ENCODE measurements at places on chromosomes 6 and 20.

DNA sequence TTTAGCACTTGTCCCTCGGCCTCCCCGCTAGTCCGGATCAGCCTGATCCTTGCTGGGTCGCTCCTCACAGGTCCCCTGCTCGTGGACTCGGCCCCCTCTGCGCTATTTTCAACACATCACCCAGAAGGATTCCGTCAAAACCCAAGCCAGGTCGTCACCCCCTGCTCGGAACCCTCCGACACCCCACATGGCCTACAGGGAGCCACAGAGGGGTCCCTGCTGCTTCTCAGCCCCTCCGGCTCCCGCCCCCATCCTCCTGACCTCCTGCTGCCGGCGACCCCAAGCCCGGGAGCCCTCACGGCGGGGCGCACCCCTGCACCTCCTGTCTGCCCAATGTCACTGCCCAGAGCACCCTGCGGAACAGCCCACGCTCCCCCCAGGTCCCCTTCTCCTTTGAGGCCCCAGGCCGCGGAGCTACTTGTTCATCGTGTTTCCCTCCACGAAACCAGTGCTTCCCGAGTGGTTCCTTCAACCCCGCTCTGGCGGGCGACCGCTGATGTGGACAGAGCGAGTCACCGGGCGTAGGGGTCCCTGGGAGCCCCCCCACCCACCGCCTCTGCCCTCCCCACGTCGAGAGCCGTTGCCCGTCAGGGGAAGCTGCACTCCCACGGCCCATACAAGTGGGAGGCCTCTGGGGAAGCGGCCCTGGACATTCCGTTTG is 638 bp upstream of the MYL9 start:
- no peak for DNase-seq

GRCh38 chr6:127582777-127583462 is 5.9 kb downstream of the C6orf58 start:
- DNase-seq, result peak; percentile 16

GRCh38 chr20:953742-954141 is 37.6 kb upstream of the ANGPT4 start:
- DNase-seq, result no peak

DNA sequence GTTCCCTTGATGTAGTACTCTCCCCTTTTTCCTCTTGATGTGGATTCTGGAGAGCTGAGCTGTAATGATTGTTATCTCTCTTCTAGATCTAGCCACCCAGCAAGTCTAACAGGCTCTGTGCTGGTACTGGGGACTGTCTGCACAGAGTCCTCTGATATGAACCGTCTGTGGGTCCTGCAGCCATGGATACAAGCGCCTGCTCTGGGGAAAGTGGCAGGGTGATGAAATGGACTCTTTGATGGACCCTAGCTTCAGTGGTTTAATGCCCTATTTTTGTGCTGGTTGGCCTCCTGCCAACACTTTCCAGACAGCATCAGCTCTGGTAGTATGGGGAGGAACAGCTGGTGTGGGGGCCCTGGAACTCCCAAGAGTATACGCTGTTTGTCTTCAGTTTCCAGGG is 216.3 kb downstream of the ADGRG6 start:
- no peak for DNase-seq

DNA sequence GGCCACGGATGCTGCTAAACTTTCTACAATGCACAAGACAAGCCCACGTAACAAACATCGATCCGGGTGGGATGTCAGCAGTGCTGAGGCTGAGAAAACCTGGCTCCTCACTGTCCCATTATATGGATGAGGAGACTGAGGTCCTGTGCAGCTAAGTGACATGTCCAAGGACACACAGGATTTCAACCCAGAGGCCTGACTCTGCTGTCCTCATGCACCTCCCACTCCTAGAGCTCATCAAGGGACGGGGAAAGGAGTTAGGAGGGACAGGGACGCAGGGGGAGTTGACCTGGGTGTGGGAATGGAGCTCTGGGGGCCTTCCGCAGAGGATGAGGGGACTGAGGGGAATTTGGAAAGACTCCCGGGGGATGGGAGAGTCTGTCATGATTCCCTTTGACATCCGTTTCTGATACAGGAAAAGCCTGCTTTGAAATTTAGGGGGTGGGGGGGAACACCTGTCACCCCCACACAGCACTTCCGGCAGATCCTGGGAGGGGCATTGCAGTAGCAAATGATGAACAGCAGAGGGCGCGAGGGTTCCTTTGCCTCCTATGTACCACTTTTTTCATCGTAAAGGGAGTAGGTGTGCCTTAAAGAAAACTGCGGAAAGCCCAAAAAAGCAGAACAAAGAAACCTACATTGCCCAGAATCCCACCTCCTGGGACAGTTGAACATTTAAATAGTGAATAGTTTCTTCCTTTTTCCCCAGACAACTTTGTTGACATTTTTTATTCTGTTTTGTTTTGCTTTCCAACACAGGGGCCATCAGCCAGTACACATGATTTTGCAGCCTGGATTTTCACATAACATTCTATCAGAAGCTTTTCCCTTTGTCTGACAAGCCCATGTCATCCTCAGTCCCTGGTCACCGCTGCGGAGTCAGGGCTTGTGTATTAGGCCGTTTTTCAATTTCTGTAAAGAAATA is 48.6 kb downstream of the SLC2A10 start:
- no peak for DNase-seq

- no peak for DNase-seq
Measured at GRCh38 chr6:14966096-14966905, 279.6 kb upstream of the JARID2 start.
